ENCODE measurements at places on chromosomes 7 and 10.

DNA sequence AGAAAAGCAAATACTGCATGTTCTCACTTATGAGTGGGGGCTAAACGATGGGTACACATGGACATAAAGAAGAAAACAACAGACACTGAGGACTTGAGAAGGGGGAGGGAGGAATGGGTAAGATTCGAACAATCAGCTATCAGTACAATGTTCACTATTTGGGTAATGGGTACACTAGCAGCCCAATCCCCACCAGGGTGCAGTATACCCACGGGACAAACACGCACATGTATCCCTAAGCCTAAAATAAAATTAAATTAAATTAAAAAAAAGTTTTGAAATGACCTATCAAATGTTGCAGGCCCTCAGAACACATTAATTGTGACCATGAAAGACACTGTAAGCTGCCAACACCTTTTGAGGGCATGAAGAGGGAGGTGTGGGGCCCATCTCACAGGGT is 316.0 kb downstream of the WDR37 start:
- DNase-seq, result no peak

DNA sequence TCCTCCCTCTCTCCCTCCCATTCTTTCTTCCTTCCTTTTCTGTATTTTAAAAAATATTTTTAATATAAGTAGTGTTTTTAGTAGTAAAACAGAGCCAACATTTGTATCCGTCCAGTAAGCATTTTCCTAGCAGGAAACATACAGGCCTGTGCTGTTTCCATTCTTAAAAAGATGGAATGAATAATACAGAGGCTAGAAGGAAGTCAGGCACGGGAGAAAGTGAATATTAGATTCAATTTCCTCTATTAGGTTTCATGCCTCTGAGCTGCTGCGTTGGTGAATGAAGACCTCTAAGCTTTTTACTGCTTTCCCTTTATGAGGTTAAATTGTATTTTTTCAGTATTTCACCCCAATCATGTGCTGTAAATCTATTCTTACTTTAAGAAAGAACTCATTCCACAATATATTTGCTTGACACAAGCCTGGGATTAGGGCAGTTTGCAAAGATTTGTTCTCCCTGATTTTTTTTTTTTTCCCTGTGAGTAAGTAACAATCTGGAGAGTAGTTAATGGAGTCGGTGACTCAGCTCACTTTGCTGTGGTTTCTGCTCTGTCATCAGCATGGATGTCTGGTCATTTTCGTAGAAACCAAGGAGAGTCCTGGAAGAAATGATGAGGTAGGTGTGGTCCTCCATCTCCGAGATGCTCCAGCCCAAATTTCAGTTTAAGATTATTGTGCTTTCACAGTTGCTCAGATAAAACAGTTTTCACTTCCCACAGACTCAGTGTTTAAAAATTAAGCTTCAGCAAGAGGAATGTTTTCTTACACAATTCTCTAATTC is 76.1 kb upstream of the PITRM1 start:
- no peak for DNase-seq

DNA sequence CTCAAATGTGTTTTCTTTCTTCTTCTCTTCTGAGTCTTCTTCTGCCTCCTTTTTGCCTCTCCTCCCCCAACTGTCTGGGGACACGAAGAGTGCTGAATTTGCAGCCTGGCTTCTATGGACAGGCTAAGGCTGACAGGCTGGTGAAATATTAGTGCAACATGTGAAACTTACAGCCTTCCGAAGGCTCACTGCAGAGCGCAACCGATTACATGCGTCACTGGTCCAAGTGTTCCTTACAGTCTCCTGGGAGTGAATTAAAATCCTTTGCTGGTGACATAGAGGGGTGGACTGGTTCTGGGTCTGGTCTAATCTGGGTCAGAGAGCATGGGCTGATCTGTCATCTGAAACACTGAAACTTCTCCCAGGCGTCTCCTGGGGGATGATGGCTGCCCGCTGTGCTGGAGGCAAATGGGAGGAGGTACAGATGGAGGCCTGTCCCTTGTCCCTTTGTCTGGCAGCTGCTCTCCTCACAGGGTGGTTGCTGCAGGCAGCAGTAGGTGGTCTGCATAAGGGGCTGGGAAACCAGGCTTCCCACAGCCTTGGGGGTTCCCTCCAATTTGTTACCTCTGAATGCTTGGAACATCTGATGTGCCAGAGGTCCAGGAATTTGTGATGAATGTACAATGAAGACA is 143.8 kb upstream of the BMPER start:
- no peak for DNase-seq

DNA sequence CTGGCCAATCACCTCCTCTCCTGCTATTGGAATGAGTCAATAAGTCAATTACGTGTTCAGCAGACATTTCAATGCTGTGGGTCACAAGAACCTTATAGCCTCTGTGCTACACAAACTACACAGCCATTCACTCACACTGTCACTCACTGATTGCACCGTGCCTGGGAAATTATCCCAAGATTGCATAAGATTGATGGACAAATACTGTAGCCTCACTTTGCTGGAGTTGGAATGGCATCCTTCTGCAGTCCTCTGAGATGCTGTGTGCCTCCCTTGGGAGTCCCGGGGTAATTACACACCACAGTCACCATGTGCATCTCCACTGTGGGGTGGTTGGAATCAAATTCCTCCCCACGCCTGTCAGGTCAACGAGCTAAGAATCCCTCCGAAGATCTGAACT is 358.7 kb upstream of the MGMT start:
- no peak for DNase-seq

DNA sequence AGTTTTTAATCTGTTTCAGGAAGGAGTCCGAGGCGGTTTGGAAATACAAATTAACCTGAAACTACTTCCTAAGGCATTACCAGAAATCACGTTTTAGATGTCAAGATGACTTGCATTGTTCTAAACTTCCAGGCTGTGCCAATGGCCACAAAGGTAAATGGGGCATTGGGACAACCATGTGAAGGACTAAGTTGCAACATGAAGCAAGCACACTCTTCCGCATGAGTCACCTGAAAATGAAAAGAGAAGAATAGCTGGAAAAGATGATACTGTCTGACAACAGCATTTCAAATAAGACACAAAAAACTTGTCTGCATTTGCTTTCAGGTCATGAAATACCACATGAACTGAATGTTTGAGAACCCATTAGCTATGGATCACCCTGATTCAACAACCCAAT is 262.1 kb downstream of the AHR start:
- no peak for DNase-seq

All from endodermal cell (in vitro differentiated cells).